ENCODE measurements at places on chromosomes 3 and 15.

- DNase-seq: no peak
Observed at GRCh38 chr3:89521328-89521727, 413.9 kb downstream of the EPHA3 start.

DNA sequence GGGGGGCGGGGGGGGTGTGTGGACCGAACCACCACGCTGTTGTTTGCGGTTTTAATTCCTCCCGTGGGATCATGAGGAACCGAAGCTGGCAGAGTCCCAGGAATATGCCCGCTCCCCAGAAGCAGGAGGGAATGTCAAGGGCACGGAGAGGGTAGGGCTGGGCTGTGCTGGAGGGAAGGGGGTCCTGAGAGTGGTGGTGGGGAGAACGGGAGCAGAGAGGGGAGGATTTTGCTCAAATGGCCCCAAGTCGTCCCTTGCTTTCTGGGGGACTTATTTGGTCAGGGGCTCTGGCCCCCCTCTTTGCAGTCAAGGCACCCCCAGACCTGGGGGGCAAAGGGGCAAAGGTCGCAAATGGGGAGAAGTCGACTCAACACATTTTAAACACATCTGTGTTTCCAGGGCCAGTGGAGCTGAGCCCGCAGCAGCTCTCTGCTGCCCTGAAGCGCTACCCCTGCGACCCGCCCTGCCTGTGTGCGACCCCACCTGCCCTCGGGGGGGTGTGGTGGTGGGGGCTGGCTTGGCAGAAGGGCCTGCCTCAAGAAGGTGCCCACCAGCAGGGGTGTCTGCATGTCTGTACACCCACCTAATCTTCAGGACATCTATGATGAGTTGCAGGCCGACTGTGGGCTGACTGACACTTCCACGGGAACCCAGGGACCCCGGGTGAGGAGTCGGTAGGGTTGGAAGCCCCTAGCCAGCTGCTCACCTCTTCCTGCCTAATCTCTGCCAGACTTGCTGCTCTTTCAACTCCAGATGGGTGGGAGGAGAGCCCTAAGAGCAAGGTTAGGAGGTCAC lies 602 bp upstream of the ATP2B2 start:
- no peak for DNase-seq

DNA sequence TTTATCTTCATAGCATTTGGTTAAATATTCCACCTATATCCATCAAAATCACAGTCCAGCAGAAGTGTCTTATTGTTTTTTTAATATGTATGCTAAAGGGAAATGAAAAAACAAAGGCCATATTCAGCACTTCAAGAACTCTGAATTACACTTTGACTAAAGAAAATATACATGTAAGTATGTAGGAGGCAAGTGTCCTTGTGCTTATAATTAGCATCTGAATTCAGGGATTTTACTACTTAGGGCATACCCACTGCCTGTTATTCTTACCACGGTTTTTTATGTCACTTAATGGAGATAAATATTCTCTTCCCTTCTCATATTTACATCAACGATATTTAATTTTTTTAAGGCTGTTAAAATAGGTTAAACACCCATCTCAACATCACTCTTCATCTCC lies 117.3 kb downstream of the TBC1D5 start:
- DNase-seq: no peak

GRCh38 chr3:16151109-16151508 lies 23.4 kb upstream of the GALNT15 start:
- peak; percentile 67 for DNase-seq

- DNase-seq: no peak
Observed at GRCh38 chr15:81195339-81195864, 1.3 kb upstream of the IL16 start.

DNA sequence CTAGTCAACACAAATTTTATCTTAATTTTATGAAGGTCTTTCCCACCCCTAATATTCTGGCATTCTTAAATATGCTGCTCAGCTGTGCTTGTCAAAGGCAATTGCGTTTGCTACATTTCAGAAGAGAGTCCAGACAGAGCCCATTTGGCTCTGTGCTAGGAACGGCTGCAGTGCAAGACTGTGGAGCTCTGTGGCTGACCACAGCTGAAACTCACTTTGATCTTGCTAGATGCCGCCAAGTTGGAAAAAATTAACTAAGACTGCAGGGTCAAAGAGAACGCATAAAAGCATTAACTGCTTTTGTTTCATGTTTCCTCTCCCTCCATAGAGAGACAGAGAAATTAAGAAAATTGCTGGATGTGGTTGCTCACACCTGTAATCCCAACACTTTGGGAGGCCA lies 7.6 kb upstream of the PPP1R2 start:
- no peak for DNase-seq

DNA sequence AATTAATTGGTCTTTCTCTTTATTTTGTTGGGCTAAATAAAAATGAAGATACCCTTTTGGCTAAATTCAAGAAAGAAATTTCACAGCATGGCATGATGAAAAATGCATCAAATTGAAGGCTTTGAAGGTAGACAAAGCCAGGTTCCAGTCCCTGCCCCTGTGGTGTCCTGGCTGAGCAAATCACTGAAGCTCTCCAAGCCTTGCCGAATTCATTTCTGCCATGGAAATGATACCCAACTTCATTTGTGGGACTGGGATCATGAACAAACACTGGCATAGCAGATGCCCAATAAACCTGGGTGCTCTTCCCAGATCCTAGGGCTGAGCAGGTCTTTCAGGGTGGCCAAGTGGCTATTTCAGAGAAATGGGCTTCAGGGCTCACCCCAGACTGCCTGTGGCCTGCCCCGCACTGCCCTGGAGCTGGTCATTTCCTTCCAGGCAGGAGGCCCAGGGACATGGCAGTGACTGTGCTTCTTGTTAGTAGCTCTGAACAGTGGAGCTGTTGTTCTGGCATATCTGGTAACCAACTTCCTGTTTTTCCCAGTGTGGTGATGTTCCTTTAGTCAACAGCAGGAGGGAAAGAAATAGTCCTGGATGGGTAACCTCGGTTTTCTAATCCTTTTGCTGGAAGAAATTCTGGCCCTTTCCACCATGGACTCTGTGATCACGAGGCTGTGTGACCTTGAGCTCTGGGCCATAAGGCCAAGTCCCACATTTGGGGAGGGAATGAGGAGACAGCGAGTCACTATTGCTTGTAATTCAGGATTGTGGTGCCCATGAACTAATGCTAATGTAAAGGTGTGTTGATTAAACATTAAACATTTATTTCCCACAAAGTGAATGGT lies 47.6 kb downstream of the CTDSPL start:
- no peak for DNase-seq

DNA sequence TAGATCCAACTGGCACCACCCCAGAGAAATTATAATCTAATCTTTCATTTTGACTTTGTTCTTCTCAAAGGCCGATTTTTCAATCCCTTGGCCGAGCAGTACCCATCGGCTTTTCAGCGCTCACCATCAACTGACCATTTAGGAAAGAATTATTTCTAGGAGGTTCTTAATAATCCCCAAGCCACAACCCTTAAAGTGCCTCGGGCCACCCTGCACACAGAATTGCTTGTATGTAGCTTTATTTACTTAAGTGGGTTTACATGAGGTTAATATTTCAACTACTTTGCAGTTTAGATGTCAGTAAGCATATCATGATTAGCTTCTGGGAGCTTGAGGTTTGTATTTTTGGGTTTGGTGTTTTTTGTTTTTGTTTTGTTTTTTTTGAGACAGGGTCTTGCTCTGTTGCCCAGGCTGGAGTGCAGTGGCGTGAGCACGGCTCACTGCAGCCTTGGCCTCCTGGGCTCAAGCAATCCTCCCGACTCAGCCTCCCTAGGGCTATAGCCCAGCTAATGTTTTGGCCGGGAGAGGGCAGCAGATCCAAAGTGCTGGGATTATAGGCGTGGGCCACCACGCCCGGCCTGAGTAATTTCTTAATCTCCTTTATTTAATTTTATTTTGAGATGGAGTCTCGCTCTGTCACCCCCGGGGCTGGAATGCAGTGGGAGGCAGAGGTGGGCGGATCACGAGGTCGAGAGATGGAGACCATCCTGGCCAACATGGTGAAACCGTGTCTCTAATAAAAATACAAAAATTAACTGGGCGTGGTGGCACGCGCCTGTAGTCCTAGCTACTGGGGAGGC lies 801 bp upstream of the CDAN1 start:
- DNase-seq: peak; percentile 53

- no peak for DNase-seq
Observed at GRCh38 chr15:71465131-71465955, 345.0 kb upstream of the NR2E3 start.

- no peak for DNase-seq
Observed at GRCh38 chr15:35064576-35065190, 20.4 kb downstream of the NANOGP8 start.

DNA sequence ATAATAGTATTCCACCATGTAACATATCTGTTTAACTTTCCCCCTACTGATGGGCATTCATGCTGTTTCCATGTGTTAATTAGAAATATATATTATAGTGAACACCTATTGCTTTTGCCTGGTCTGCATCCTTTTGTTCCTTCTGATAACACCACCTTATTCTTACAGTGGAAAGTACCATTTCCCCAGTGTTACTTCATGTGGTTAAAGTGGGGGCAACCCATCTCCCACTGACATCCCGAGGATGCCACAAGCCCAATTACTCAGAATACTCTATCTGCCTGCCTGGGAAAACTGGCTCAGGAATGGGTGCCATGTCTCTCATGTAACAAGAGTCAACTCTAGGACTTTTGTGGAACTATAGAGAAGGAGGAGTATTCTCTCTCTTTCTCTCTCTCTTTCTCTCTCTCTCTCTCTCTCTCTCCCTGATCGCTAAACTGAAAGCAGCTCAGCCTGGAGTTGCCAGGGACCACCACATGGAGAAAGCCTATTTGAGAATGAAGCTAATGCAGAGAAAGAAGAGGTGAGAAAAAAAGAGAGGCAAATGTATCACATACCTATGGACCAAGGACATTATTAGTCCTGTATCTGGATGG lies 66.4 kb upstream of the PPIB start:
- no peak for DNase-seq

- DNase-seq: no peak
Observed at GRCh38 chr3:129528589-129529100, at the start of gene RHO. Gene RHO, plus strand, starts transcription at chr3:129528639. Its CDS starts 95 bp downstream, at chr3:129528734.

DNA sequence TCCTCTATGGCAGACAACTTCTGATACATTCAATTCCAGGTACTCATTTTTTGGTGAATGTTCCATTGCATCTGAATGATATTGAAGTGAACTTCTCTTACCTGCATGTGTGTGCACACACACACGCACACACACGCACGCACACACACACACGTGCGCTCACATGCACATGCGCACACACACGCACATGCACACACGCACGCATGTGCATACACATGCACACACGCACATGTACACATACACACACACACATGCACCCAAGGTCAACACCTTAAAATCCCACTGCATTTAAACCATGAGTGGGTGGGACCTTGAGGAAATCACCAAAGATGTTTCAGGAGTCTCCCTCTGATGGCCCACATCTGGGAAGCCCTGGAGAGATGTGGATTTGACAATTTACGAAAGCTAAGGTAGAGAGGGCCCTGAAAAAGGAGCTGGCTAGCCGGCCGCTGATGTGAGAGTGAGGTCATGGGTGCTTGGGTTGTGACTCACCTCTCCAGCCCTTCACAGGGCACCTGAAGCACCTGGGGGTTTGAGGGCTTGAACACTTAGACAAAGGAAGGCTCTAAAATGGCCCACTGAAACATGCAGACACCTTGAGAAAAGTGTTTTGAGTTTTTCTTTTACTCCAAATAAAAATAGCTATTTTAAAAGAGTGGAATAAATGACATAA lies 269.1 kb upstream of the LRRFIP2 start:
- no peak for DNase-seq

- no peak for DNase-seq
Observed at GRCh38 chr3:170762064-170762463, 107.9 kb downstream of the RPL22L1 start.

DNA sequence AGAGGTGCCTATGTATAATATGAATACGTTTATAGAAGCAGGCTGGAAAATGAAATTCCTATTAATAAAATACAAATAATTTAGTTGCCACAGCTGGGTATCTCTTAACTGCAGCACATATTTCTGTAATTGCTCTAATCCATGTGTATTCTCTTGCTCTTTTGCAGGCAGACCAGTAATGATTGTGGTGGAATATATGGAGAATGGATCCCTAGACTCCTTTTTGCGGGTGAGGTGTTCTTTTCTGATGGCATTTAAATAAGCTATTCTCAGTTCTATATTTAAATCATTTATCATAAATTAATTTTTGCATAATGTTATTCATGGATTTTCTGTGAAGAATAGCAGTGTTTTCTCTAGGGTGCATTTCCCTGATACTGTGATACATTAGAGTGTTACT lies 153.9 kb upstream of the ARL6 start:
- DNase-seq: no peak

- DNase-seq: no peak
Observed at GRCh38 chr3:124851136-124851535, 36.0 kb downstream of the ITGB5 start.

GRCh38 chr15:68493629-68494028 lies 61.7 kb upstream of the ITGA11 start:
- DNase-seq: no peak

DNA sequence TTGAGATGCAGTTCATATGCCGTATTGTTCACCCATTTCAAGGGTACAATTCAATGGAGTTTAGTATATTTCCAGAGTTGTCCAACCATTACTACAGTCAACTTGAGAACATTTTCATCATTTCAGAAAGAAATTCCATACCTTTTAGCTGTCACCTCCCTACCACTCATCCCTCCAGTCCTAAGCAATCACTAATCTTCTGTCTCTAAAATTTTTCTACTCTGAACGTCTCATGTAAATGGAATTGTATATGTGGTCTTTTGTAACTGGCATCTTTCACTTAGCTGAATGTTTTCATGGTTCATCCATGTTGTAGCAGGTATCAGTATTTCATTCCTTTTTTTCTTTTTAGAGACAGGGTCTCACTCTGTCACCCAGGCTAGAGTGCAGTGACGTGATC lies 51.1 kb downstream of the CMTM7 start:
- DNase-seq: no peak

- DNase-seq: no peak
Observed at GRCh38 chr15:75059607-75060006, 36.2 kb downstream of the PPCDC start.

GRCh38 chr15:66622591-66623022 lies 56.8 kb upstream of the LCTL start:
- peak; percentile 60 for DNase-seq

GRCh38 chr3:178671377-178671776 lies 135.1 kb downstream of the KCNMB2 start:
- DNase-seq: no peak

GRCh38 chr3:114154321-114154821 lies 24.5 kb downstream of the DRD3 start:
- no peak for DNase-seq

DNA sequence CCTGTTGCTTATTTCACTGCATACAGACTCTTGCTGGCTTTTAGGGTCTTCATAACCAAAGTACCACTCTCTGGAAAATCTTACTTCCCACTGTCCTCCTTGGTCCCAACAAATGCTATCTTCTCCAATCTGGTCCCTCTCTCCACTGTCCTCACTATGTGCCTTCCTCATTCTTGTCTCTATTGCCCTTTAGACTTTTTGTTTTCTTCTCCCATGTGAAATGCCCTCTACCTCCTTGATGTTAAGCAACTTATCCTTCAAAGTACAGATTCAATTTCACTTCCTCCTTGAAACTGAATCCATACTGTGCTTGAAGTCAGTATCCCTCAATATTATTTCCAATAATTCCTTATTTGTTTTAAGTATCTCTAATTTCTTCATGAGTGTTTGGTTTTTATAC lies 60.8 kb downstream of the CGGBP1 start:
- DNase-seq: no peak

- DNase-seq: no peak
Observed at GRCh38 chr15:91102546-91103330, 2.7 kb downstream of the SV2B start.

Data from erythroblast (primary cell).